ENCODE measurements at places on chromosomes 5 and 9.

DNA sequence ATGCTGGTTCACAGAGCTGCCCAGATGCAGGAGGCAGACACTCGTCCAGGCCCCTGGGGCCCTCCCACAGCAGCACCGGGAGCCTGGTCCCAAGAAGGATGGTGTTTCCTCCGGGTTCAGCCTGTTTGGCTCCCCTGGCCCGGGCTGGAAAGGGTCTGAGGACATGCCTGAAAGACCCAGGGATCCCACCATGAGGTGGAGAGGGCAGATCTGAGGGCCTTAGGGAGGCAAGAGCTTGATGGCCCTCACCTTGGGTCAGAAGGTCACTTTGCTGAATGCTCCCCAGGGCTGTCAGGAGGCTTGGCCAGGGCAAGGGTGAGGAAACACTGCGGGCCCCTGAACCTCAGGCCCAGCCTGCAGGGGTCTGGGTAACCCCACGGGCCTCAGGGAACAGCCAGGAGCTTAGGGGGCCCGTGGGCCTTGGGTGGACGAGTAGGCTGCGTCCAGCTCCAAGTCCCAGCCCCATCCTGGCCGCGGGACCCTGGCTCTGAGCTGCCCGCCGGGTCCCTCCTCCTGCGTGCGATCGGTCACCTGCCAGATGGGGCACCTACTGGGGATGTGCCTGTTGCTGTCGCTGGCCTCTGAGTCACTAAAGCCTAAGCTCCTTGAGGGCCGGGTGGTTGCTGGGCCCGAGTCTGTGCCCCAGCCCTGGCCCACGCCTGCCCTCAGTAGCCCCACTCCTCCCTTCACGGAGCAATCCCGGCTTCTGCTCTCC is 106.2 kb downstream of the ZNF354C start:
- no peak for DNase-seq

DNA sequence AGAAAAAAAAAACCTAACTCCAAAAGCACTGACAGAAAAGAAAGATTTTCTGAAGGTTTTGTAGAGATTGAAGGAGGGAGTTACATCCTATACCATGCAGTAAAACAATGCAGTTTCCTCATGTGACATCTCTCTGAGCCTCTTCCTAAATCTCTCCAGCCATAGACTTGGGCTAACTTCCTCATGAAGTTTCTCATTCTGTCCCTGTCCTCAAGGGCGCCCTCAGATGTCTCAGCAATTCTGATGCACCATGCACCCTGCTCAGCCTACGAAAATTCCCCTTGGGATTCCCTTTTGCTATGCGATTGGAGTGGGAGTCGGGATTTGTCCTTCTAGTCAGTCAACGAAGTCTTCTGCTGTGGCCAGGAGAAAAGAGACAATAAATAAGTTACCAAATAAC is 68.9 kb downstream of the FAT2 start:
- no peak for DNase-seq

DNA sequence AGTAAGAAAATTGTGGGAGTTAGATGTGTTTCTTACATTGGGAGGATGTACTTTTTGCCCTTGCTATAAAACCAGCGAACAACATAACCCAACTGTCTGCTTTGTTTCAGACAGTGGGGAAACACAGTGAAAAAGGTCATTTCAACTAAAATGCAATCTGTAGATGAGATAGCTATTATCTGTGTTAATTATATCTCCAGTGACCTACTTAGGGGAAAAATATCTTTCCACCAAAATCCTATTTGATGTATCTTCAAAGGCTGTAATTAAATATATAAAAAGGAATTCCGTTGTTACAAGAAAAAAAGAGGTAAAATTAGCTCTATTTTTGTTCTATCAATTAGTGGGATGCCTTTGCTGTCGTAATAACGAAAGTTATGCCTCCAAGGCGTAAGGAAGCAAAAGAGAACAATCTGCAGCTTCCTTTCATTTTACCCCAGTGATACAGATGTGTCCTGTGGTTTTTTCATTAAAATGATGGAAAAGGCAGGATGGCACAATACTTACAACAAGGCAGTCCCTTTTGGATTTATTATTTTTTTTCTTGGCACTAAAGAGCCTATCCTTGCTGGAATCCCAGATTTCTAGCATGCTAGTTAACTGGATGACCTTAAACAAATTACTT is 100.9 kb downstream of the GNA14 start:
- DNase-seq: no peak

- no peak for DNase-seq
Measured at GRCh38 chr5:165305596-165305995, 1800.2 kb downstream of the MAT2B start.

GRCh38 chr5:180103487-180104167 is 32.1 kb upstream of the RNF130 start:
- DNase-seq: no peak

DNA sequence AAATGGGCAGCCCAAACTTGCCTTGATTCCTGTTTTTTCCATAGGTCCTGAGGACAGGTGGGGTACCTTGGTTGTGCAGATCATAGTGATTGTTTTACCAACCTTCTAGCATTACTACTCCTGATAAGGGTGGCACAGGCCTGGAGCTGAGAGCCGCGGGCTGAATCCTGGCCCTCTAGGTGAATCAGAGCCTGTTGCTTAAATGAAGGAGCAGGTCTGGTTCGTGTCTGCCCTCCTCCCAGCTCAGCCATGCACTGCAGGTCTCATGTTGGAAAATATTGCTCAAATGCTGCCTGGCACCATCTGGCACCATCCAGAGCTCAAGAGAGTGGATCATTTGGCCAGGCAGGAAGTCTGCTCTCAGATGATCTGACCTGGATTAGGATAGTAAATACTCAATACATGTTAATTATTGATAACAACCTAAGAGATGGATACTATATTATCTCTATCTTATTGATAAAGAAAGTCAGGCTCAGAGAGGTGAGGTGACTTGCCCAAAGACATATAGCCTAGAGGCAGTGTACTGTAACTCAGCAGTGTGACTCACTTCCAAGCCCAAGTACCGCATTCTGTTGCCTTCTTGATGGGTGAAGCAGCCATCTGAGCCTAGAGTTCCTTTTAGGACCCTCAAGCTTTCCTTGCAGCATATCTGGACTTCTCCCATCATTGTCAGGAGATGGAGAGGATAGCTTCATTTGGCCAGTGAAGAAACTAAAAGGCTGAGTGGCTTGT is 104.3 kb upstream of the PITX1 start:
- no peak for DNase-seq

- DNase-seq: no peak
Measured at GRCh38 chr5:65255294-65255693, 226.4 kb downstream of the ADAMTS6 start.

GRCh38 chr5:154228696-154229095 is 38.2 kb downstream of the GALNT10 start:
- DNase-seq: no peak

GRCh38 chr5:163079618-163080017 is 357.8 kb upstream of the CCNG1 start:
- no peak for DNase-seq

GRCh38 chr5:127013407-127013806 is 17.0 kb downstream of the MARCHF3 start:
- no peak for DNase-seq

DNA sequence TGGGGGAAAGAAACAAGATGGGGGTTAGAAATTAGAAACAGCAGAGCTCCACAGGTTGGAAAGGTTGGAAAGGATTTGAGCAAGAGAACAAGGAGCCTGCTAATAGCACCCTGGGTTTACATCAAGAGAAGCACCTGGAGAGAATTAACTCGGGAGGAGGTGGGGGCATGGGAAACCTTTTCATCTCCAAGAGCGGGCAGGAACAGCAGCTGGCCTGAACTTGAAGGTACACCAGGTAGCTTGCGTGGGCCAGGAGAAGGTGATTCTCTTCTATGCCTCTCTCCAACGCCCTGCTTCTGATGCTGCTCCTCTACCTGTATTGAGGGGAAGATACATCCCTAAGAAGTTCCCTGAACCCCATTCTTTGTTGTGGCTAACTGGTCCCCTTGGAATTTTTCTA is 37.1 kb upstream of the GLRX start:
- no peak for DNase-seq

DNA sequence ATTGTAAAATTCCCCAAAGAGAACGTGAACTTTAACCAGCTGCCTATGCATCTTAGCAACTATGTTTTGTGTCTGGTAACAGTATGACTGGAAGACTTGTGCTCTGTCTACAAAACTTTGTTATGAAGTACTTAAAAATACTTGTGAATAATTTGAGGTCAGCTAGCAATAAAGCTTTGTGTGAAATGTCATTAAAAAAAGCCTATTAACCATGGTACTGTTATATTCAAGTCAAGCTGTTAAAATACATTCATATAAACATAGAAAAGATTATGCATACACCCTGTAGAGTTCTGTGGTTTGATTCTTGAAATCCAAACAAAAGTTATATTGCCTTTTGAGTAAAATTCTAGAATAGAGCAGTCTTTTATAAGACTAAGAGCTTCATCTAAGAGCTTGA is 60.1 kb downstream of the VCAN start:
- DNase-seq: no peak

GRCh38 chr9:114408645-114409044 is 20.9 kb upstream of the AKNA start:
- no peak for DNase-seq

DNA sequence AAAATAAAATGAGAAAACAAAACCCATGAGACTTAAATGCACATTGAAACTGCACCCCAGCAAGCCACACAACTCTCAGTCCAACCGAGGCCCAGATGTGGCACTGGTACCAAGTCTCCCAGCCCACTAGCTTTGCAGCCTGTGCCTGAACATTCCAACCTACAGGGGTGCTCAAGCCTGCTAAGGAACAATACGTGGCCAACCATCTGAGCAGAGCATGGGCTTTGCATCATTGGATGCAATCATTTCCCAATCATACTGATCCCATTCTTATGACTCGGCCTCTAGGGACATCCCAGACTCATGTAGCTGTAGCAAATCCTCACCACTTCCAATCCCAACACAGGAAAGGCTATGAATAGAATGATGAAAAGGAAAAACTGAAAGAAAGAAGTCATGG is 297.2 kb downstream of the SPOCK1 start:
- no peak for DNase-seq

GRCh38 chr9:127204771-127205470 is 59.7 kb upstream of the GARNL3 start:
- DNase-seq: no peak

DNA sequence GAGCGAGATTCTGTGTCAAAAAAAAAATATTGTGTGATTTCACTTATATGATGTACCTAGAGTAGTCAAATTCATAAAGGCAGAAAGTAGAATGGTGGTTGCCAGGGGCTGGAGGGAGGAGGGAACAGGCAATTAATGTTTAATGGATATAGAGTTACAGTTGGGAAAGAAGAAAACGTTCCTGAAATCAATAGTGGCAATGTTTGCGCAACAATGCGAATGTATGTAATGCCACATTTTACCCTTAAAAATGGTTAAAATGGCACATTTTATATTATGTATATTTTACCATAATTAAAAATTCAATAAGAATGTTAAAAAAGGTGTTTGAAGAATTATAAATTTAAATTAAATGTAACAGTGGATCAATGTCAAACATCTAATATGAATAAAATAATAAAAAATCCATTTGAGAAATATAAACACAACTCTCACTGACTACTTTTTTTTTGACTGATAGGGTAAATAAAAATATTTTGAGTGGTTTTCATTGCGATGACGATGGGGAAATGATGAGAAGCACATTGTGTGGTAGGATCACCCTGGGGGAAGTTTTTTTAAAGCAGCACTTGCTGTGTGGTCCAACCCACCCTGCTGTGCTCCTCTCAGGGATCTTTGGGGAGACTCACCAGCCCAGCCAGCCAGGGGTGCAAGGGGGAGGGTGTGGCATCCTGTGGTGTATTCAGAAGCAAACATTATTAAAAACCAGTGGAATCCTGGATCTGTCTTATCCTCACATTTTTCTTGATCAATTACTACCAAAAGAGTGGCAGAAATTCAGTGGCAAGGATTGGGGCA is 4.3 kb downstream of the FYB1 start:
- no peak for DNase-seq

DNA sequence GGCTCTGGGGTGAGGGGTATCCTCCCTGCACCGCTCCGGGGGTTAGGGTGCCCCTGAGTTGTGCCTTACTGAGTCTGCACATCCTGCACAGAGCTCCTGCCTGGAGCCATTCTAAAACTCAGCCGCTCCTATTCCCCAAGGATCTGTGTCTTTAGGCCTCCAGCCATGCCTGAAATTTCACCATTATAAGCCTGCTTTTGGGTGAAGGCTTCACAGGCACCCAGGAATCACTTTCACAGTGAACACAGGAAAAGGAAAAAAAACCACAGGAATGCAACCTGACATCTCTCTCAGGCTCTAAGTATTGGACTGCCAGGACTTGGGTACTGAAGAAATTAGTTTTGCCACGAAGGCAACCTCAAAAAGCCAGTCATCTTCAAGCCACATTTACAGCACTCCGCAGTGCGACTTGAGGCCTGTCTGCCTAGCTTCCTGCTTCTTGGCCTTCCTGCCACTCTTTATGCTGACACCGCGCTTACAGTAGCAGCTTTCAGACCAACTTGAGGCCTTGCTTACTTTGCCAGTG is 30.9 kb downstream of the GALNT10 start:
- DNase-seq: no peak

DNA sequence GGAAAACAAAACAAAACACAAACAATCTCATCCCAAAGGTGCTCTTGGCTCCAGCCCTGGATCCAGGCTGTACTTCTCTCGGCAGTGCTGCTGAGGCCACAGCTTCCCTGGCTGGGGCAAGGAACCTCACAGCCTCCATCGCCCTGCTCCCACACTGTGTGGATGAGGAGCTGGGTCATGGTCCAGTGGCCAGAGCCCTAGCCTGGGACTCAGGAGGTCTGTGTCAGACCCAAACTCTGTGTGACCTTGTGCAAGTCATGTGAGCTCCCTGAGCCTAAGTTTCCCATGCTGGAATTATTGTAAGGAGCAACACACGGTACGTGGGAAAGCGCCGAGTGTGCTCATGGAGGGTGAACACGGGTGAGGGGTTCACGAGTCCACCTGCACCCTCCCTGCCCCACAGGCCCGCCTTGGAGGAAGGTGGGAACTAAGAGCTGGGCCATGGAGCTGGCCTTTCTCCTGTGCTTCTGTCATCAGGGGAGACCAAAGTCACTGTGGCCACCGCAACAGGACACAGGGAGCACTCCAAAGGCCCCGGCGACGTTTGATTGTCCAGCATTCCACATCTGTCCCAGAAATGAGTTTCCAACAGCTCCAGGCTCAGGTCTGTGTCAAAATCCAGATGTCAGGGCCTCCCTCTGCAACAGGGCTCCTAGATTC is 26.2 kb upstream of the SMU1 start:
- no peak for DNase-seq

GRCh38 chr9:14337615-14338014 is 23.7 kb upstream of the NFIB start:
- no peak for DNase-seq

DNA sequence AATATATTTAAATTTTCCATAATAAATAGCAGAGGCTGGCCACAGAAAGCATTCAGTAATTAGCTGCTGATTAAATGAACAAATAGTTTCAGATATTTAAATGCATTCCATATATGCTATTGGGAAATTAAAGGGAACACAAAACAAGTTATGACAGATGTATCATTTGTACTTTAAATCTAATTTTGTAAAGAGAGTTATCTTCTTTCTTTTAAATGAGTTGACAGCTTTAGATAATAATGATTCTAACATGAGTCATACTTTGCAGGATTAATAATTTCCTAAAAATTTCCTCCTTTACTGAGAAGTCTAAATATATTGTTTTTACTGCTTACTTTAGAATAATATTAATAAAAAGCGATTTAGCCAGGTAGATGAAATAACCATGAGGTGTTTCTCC is 320.1 kb downstream of the ADAMTS6 start:
- DNase-seq: no peak

- no peak for DNase-seq
Measured at GRCh38 chr5:91641730-91642350, 258.7 kb upstream of the ARRDC3 start.

GRCh38 chr9:137299938-137300337 is 2.1 kb downstream of the NRARP start:
- peak; percentile 44 for DNase-seq
